Fibroblast of lung (primary cell): ENCODE measurements at places on chromosomes 12 and 14. TPM values are rescaled to one million over a fixed set of nuclear protein-coding genes. Genes with fewer than 3 reads are reported as not detected.

DNA sequence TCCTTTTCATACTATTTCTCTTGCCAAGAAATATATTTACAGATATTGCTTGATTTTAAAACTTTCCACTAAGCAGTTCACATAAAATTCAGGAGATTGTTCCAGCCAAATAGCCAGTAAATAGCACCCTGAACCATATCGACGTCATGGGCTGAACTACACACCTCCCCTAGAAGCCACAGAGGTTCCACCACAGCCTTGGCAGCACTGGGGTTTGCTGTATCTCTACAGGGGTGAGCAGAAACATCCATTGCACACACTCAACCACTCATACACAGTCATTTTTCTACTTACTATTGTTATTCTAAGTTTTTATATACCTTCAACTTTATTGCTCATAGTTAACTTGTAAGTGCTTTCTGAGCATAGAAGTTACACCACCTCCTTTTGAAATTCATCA lies 8.1 kb upstream of the EIF2S3B start:
- no peak overlapping the region for H3K27ac ChIP-seq
- H3K4me3 ChIP-seq, result no peak overlapping the region
- peak; percentile 5 for DNase-seq

DNA sequence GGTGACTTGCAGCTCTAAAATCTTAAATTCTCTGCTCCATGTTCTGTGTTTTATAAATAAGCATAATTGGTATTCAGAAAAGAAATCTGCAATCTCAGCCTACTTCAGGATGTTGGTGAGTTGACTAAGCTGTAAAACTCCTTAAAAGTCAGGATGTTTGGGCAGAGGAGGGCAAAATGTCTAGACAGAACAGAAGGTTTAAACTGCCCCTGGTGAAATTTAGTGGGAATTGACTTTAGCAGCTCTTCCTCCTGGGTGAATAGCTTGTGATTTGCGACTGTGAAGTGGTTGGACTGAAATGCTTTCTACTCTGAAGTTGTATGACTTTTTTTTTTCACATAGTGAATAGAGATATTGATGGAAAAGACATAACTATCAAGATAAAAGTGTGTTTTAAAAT lies 85.8 kb downstream of the CAND1 start:
- H3K4me3 ChIP-seq, result no peak overlapping the region
- peak; percentile 63 for DNase-seq
- H3K36me3 ChIP-seq, result no peaks in the 10 kb centered on the region
- no peak overlapping the region for H3K27ac ChIP-seq
- peaks cover 7% of the 10 kb centered on the region for H3K4me1 ChIP-seq

DNA sequence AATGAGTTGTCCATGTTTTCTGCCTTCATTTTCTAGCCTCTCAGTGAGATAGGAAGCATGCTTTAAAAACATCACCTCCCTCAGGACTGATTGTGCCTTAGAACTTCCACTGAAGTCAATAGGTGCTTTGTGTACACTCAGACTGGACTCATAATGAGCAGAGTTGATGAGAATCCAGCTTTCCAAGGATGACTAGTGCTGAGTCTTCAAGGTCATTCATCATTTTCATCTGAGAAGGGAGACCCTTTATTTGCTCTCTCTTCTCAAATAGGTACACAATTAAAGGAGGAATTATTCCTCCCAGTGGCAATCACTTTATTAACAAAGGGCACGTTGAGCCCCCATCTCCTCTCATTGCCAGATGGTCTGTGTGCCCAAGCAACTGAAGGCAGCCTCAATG lies 210.9 kb upstream of the PRKD1 start:
- H3K36me3 ChIP-seq, result no peaks in the 10 kb centered on the region
- H3K27ac ChIP-seq, result no peak overlapping the region
- H3K27me3 ChIP-seq, result no peaks in the 10 kb centered on the region
- peak; percentile 22 for DNase-seq
- H3K4me1 ChIP-seq, result no peaks in the 10 kb centered on the region
- no peak overlapping the region for H3K4me3 ChIP-seq

DNA sequence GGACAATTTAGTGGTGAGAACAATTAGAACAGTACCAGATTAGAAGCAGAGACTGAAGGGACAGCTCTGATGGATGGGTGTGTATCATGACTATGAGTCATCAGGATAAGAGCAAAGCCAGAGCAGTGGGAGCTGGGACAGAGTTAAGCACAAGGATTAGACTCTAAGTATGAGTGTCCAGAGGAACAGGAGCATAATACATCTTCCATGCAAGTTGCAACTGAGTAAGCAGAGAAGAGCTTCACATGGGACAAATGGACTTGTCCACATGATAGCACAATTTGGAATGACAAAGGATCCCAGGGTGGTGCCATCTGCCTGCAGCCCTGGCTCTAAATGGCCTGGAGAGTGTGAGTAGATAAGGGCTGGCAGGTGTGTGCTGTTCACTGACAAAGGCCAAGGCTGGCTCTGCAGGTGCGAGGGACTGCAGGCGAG lies 226.4 kb upstream of the CAND1 start:
- no peaks in the 10 kb centered on the region for H3K36me3 ChIP-seq
- H3K27ac ChIP-seq, result no peak overlapping the region
- peak; percentile 74 for DNase-seq
- H3K27me3 ChIP-seq, result no peaks in the 10 kb centered on the region
- H3K4me3 ChIP-seq, result no peak overlapping the region

DNA sequence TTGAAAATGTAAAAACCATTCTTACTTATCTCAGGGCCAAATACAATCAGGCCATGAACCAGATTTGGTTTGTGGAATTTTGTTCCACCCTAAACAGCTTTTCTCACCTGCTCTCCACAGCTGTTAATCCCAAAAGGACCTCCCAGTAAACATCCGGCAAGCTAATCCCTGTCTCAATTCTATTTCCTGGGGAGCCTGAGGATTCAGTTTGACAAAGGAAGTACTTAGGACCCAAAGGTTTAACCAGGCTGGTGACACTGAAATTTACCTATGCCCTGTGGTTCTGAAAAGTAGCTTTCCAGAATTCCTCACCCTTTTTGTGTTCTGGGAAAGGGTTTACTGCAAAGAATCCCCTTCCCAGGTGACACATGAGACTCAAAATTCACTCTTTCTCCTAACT lies 15.0 kb downstream of the CAPZA3 start:
- H3K27me3 ChIP-seq, result no peaks in the 10 kb centered on the region
- peaks cover 9% of the 10 kb centered on the region for H3K4me1 ChIP-seq

Gene AKAP5
- total RNA-seq, result 0.17 and 0.26 TPM in 2 replicates

- no peaks in the 10 kb centered on the region for H3K27me3 ChIP-seq
- DNase-seq, result no peak
- no peak overlapping the region for H3K4me3 ChIP-seq
- H3K27ac ChIP-seq, result no peak overlapping the region
- no peaks in the 10 kb centered on the region for H3K4me1 ChIP-seq
- no peaks in the 10 kb centered on the region for H3K36me3 ChIP-seq
Observed at GRCh38 chr12:78746001-78746400, 118.6 kb upstream of the SYT1 start.

GRCh38 chr12:63924781-63925180 lies 80.3 kb downstream of the SRGAP1 start:
- peaks cover 8% of the 10 kb centered on the region for H3K4me1 ChIP-seq
- H3K27me3 ChIP-seq, result no peaks in the 10 kb centered on the region
- no peak overlapping the region for H3K4me3 ChIP-seq

DNA sequence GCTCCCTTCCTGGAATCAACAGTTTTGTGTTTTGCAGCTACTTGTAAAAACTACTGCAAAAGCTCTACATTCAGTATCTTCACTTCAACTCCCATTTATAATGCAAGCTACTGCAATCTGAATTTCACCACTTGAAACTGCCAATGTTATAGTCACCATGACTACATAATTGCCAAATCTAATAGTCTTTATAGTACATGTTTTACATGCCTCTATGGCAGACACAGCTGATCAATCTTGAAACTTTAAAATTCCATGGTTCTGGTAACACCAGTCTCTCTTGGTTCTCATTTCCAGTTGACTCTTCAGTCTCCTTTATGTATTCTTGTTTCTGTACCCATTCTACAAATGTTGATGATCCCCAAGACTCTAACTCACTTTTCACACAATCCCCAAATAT lies 185.9 kb downstream of the MED13L start:
- peaks cover 2% of the 10 kb centered on the region for H3K4me1 ChIP-seq
- no peaks in the 10 kb centered on the region for H3K27me3 ChIP-seq
- DNase-seq, result no peak
- H3K36me3 ChIP-seq, result no peaks in the 10 kb centered on the region
- H3K4me3 ChIP-seq, result no peak overlapping the region

DNA sequence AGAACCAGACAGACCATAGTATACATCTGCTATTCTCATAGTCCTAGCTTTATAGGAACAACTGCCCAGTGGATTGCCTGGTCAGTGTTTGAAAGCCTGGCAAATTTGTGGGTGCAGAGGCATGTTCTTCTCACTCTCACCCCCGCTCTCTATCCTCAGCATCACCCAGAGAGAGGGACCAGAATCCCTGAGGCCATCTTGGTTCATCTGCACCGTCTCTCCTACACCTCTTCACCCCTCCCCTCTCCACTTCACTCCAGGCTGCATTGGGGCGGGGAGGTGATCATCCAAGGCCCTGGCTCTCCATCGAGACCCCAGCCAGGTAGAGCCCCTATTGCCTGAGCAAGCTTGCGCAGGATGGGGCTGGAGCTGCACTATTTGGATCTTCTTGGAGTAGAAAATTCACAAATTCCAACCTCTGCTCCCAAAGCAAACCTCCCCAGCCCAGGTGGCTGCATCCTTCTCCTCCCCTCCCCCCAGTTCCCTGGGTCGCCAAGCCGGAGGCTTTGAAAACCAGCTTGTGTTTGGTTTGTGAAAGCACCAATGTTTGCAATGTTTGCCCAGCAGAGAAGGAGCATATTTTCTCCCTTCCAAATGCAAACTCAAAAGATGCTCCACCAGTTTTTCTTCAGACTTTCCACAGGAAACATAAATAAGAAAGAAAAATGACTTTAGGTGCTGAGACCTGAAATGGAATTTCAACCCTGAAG lies 18.6 kb upstream of the COL2A1 start:
- no peaks in the 10 kb centered on the region for H3K36me3 ChIP-seq
- H3K27me3 ChIP-seq, result peaks cover 14% of the 10 kb centered on the region
- DNase-seq, result no peak
- no peak overlapping the region for H3K27ac ChIP-seq
- no peak overlapping the region for H3K4me3 ChIP-seq

Gene SLC35E3
- 3.6 and 4.1 TPM in 2 replicates for total RNA-seq

DNA sequence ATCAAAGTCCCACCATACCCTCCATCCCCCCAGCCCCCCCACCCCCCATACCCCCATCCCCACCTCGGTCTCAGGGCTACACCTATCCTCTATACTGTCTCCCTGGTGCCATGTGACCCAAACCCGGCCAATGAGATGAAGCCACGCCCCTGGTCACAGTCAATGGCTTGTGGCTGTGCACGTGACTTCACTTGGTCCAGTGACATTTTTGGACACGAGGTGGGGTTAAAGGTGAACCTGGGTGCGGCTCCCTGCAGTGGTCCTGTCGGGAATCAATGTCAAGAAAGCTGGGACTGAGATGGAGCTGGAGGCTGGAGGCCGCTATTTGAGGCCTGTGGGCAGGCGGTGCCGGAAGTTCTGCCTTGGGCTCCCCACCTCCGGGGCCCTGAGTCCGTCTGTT lies 100.7 kb upstream of the MAP1LC3B2 start:
- H3K4me1 ChIP-seq, result peaks cover 18% of the 10 kb centered on the region
- H3K4me3 ChIP-seq, result no peak overlapping the region
- no peaks in the 10 kb centered on the region for H3K27me3 ChIP-seq
- H3K36me3 ChIP-seq, result no peaks in the 10 kb centered on the region

DNA sequence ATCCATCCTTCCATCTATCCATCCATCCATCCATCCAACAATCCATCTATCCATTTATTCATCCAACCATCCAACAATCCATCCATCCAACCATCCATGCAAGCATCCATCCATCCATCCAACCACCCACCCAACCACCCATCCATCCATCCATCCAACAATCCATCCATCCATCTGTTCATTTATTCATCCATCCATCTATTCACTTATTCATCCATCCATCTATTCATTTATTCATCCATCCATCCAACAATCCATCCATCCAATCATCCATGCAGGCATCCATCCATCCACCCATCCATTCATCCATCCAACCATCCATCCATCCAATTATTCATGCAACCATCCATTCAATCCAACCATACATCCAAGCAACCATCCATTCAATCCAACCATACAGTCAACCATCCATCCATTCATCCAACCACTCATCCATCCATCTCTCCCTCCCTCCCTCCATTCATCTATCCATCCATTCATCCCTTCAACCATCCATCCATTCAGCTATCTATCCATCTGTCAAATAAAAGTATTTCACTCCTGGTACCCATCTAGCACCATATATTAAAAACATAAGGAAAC lies 86.1 kb downstream of the KSR2 start:
- no peaks in the 10 kb centered on the region for H3K27me3 ChIP-seq
- H3K4me3 ChIP-seq, result no peak overlapping the region
- no peak overlapping the region for H3K27ac ChIP-seq

- no peak overlapping the region for H3K27ac ChIP-seq
- H3K4me1 ChIP-seq, result no peaks in the 10 kb centered on the region
- DNase-seq, result no peak
- no peaks in the 10 kb centered on the region for H3K27me3 ChIP-seq
Observed at GRCh38 chr14:54698501-54698900, 131.6 kb downstream of the SAMD4A start.

Gene LACRT
- not detected in 2 replicates for total RNA-seq

Gene PROX2
- total RNA-seq, result not detected in 2 replicates

GRCh38 chr14:90678420-90678819 lies 137.8 kb downstream of the TTC7B start:
- H3K4me3 ChIP-seq, result no peak overlapping the region
- H3K27me3 ChIP-seq, result no peaks in the 10 kb centered on the region
- H3K4me1 ChIP-seq, result peaks cover 20% of the 10 kb centered on the region
- DNase-seq, result peak; percentile 38
- peaks cover 2% of the 10 kb centered on the region for H3K36me3 ChIP-seq

- H3K36me3 ChIP-seq, result no peaks in the 10 kb centered on the region
- H3K27ac ChIP-seq, result no peak overlapping the region
- H3K27me3 ChIP-seq, result no peaks in the 10 kb centered on the region
- no peaks in the 10 kb centered on the region for H3K4me1 ChIP-seq
- DNase-seq, result peak; percentile 28
- no peak overlapping the region for H3K4me3 ChIP-seq
Observed at GRCh38 chr12:7905071-7905470, 30.9 kb downstream of the SLC2A3 start.

Gene ADCY4
- 1.3 and 7.4 TPM in 2 replicates for total RNA-seq

GRCh38 chr14:50978888-50979287 lies 34.6 kb upstream of the PYGL start:
- peaks cover 19% of the 10 kb centered on the region for H3K27me3 ChIP-seq
- H3K4me1 ChIP-seq, result no peaks in the 10 kb centered on the region
- no peak overlapping the region for H3K27ac ChIP-seq
- no peaks in the 10 kb centered on the region for H3K36me3 ChIP-seq
- DNase-seq, result no peak
- H3K4me3 ChIP-seq, result no peak overlapping the region
